ENCODE measurements at places on chromosomes 5 and 9.

GRCh38 chr5:174910245-174910737, 185.9 kb downstream of the MSX2 start:
- DNase-seq = peak; percentile 86

- DNase-seq = peak; percentile 85
These were observed 757 bp downstream of the NRARP start for GRCh38 chr9:137301081-137301947.

GRCh38 chr9:91502913-91503672, 79.5 kb upstream of the NFIL3 start:
- no peak for DNase-seq

GRCh38 chr5:179974246-179974945, 66.7 kb upstream of the TBC1D9B start:
- no peak for DNase-seq

- DNase-seq = peak; percentile 62
These were observed 15.0 kb upstream of the PTBP3 start for GRCh38 chr9:112348257-112349007.

- DNase-seq = no peak
These were observed 211.7 kb downstream of the COMMD10 start for GRCh38 chr5:116296335-116297072.

GRCh38 chr9:98687911-98688310, 20.8 kb downstream of the GABBR2 start:
- no peak for DNase-seq

GRCh38 chr5:150400316-150401075, 12.2 kb downstream of the CD74 start:
- no peak for DNase-seq
